ENCODE measurements at places on chromosomes 11 and 22.

DNA sequence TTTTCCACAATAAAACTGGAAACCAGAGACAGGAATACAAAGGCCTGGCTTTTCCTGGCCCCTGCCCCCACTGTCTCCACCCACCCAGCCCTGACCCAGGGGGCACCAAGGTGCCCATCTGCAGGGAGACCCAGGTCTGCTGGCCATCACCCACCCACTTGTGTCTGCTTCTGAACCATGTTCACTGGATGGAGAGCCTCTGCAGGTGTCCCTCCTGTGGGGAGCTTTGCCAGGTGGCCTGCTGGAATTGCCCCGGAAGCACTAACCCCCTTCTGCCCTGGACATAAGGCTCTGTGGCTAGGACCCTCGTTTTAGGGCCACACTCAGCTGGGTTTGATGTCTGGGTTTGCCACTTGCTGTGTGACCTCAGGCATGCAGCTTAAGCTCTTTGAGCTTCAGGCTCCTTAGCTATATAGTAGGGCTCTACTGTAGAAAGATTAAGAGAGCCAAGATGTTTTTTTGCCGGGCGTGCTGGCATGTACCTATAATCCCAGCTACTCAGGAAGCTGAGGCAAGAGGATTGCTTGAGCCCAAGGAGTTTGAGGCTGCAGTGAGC, 3.9 kb downstream of the SCARF2 start:
- no peak for DNase-seq

GRCh38 chr11:119741369-119742262, 12.6 kb upstream of the NECTIN1 start:
- DNase-seq = no peak

DNA sequence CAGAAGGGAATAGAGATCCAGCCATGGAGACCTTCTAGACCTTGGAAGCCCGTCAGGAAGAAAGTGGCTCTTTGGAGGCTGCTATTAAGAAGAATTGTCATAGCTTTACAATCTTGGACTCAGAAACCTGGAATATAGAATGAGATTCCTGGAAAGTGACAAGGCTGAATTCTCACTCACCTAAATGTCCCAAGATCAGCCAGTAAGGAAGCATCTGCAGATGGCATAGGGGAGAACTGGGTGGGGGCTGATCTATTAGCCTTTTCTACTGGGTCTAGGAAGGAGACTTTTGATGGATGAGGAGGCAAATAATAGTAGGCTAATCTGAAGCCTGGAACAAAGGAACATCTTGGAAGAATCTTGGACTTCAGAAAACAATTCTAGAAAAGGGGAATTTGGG, at the start of gene OR51G1:
OR51G1 (minus strand) TSS at position 101 of the 400 bp plus-strand sequence; CDS start at position 101, 0 bp downstream.
- no peak for DNase-seq

GRCh38 chr11:74256378-74257133, 54.9 kb downstream of the P4HA3 start:
- no peak for DNase-seq

- no peak for DNase-seq
These were observed 90.0 kb downstream of the TSPAN18 start for GRCh38 chr11:44816761-44817160.

- DNase-seq = no peak
These were observed 8.0 kb downstream of the DGAT2 start for GRCh38 chr11:75776546-75776945.

DNA sequence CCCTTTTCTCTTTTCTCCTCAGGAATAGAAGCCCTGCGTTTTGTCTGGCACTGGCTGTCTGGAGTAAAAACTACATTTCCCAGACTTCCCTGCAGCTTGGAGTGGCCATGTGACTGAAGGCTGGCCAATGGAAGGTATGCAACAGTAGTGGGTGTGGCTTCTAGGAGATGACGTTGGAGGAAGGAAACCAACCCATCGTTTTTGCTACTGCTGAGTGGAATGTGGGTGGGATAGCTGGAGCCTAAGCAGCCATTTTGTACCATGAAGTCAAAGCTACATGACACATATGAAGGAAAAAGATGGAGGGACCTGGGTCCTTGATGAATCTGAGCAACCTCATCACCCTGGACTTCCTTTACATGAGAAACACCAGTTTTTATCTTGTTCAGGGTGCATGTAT, 19.6 kb downstream of the FGF3 start:
- no peak for DNase-seq

Measured in smooth muscle cell of the brain vasculature (primary cell).